ENCODE measurements at places on chromosomes 2 and 18.

GRCh38 chr2:205758051-205758450, 75.8 kb downstream of the NRP2 start:
- DNase-seq, result no peak

DNA sequence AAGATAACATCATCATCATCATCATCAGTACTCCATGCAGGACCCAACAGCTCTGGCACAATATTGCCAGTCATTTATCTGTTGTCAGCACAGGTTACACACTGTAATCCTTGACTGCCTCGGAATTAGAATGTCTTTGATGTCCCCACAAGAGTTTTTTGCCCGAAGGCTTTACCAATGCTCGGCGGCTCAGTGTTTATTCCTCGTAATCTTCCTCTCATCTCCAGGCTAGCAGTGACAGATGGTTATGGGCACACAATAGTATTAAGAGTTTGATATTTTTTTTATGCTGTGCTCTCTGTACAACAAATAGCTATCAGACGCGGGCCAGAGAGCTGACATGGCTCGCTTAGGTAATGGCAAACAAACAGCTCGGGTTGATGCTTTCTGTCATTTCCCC, 515.2 kb downstream of the ZEB2 start:
- no peak for DNase-seq

DNA sequence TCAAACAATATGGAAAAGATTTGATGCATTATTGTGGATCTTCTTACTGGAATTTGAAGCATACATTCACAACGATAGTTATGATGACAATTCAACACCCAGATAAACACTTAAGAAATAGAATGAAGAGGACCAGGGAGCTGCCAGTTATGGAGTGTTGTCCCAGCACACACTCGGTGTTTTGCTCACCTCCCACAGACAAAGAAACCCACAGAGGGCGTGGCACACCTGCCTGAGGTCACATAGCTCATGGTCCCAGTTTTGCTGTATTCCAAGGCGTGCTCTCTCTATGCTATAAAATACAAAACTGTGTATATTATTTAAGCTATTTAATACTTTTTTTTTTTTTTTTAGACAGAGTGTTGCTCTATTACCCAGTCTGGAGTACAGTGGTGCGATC, 31.1 kb downstream of the EFR3B start:
- DNase-seq, result no peak

GRCh38 chr2:240792629-240793312, 27.2 kb downstream of the KIF1A start:
- no peak for DNase-seq

DNA sequence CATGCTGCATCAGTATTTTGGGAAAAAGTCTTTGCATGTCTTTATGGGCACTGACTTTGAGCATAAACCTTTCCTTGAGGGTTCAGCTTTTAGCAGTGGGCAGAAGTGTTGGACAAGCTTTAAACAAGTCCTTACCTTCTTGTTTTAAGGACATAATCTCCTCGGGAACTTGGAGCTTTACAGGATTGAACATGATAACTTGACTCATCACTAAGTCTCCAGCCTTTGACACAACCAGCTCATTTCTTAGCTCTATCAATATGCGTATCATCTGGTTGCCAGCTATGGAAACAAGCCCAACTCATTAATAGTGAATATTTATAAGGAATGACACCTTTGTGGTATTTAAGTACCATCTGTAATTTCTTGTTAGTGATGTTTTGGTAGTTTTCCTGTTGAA, 21.0 kb upstream of the RAB27B start:
- no peak for DNase-seq

DNA sequence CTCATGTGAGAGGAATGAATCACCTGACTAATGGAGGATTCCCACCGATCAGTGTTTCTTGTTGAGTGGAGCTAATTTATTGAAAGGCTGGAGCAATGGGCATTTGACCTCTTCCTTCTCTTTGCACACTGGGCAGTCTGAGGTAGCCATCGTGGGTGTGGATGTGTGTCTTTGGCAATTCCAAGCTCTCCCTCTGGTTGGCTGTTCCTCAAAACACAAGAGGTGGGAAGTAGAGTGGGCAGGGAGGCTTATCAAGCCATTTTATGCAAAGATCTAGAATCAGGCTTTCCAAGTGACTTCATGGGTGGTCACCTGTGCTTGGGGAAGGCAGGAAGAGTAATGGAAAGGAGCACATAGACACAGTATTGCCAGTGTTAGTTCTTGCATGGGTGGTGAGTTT, 154.8 kb downstream of the INSIG2 start:
- DNase-seq, result no peak

DNA sequence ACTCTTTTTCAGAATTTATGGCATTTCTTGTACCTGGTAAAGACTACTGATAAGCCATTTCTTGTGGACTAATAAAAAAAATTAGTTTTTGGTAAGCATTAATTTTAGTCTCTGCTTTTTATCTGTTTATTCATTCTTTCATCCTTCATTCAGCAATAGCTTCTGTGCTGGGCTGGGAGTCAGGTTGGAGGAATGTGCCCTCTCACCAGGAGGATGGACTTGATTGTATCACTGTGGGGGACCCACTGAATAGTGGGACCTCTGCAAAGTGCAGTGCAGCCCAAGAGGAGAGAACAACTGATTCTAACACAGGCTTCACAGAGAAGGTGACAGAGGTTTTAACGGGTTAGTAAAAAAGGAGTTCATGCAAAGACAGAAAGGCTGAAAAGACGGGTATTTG, 39.1 kb downstream of the CDC42EP3 start:
- DNase-seq, result no peak

DNA sequence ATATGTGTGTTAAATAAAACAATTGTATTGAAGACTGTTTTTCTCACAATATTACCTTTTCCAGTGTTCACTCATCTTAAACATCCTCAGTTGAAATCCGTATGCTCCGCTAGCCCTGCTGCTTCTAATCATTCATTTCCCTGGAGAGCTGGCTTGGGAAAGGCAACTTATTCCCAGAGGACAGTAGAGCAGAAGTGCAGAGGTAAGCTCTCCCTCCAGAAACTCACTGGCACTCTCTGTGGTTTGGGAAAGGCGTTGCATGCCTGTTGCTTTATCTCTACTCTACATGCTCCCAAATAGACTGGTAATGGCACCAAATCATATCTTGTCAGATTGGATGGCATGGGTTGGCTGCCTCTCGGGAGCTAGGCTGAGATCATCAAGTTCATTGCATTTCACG, 117.1 kb upstream of the BOD1L2 start:
- DNase-seq, result no peak

- DNase-seq, result no peak
Observed at GRCh38 chr18:9743200-9744016, 35.3 kb downstream of the RAB31 start.

- peak; percentile 33 for DNase-seq
Observed at GRCh38 chr18:69898241-69898861, 49.3 kb downstream of the CD226 start.

- no peak for DNase-seq
Observed at GRCh38 chr2:119179991-119180390, 21.4 kb upstream of the C1QL2 start.

DNA sequence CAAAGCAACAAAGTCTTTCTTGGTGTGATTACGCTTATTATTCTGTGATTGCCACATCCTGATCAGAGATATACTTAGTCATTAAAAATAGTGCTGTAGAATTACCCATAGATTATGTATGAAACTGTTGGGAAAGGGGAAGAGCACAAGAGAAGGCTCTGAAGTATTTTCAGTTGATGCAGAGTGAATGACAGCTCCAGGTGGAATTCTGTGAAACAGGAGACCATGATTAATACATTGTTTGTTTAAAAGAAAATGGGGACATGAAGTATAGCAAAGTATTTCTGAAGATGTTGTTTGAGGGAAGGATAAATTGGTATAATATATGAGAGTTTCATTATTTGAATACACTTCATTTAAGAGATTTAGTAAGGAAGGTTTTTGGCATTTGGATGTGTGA, 307.6 kb upstream of the CDH20 start:
- DNase-seq, result no peak

GRCh38 chr2:84686783-84687476, 170.6 kb downstream of the DNAH6 start:
- no peak for DNase-seq

GRCh38 chr2:98039085-98039756, 43.5 kb upstream of the TMEM131 start:
- no peak for DNase-seq

DNA sequence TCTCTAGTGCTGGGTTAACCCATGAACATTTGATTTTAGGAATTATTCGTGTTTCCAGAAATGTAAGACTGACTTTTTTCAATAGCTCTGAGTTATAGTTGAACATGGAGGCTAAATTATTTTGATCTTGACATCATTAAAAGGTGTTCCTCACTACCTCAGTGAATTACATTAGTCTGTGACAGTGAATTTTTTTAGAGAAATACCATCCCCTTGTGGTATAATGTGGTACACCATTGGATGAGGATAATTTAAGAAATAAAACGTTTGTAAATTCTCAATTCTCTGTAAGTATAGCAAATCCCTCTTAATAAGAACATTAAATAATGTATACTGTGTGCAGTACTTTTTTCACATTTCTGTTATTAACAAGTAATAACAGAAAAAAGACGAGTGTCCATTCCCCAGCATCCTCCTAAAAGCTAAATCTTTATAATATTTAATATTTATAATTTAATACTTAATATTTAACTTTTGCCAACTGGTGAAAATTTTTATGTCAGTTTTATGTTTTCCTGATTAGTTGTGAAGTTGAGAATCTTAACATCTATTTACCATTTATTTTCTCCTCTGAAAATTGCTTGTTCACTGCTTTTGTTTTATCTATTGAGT, 70.3 kb upstream of the CWC22 start:
- no peak for DNase-seq

- DNase-seq, result no peak
Observed at GRCh38 chr2:3065928-3066327, 311.7 kb downstream of the EIPR1 start.

GRCh38 chr2:3639015-3639630, 18.9 kb upstream of the ALLC start:
- DNase-seq, result no peak

DNA sequence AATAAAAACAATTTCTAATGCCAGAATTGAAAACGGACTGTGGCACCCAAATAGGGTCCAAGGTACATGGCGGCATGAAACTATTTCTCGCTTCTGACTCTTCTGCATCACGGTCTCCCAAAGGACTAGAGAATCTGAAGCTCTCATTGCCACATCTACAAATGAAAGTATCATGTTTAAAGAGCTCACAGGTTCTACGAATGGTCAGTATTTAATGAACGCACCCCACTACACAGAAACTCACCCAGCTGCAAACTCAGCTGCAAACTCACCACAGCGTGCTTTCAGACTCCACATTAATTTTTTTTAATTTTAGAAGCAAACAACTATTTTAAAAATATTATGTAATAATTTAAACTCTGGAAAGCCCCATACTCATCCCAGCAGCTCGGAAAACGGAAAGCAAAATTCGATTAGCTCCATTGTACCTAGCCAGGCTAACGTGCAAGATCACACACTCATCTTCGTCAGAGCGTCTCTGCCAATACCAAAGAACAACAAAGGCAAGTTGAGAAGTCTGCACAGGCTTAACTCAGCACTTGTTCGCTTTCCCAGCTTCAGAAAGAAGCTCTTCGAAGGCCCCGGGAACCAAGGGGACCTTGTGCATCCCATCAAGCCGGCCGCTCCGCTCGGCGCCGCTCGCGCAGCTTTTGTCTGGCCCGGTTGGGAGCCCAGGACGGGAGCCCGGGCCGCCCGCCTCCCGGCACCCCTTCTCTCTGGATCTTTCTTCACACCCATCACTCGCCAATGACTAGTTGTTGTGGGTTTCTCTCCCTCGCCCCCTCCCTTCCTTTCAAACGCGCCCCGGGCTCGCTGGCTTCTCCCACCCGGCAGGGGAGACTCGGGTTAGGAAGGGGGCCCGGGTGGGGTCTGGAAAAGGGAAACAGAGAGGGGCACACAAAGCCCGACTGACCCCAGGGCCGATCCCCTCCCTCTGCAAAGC, 785 bp downstream of the CLASP1 start:
- DNase-seq, result peak; percentile 50

GRCh38 chr2:231642631-231643494, 50.2 kb downstream of the TEX44 start:
- DNase-seq, result peak; percentile 36

DNA sequence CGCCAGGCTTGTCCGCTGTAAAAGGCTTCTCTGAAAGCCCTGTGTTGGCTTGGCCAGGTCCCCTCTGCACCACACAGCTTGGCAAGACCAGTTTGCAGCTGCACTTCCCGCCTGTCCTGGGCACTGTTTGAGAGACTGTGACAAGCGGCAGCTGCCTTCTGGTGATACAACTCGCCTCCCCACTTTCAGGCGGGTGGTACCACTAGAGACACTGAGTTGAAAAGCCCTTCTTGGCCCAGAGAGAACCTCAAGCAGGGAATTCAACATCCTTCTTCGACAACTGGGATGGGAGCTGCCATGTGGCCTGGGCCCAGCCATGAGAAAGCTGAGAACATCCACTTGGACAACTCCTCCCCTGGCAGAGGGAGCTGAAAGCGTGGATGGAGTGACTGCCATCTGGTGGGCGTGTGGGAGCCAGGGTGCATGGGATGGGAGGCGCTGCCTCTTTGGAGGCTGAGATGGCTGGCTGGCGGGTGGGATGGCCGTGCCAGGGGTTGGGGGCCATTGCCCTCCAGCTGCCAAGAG, 125.5 kb upstream of the REV1 start:
- no peak for DNase-seq

- no peak for DNase-seq
Observed at GRCh38 chr2:112805542-112805941, 21.2 kb upstream of the IL1A start.
